ENCODE measurements at places on chromosomes 3 and 15.
A peak's percentile ranks its signal among the peaks of the same experiment; 100 is the strongest.

- DNase-seq = no peak
Measured at GRCh38 chr15:28001641-28002040, 97.5 kb downstream of the OCA2 start.

- no peak for DNase-seq
Measured at GRCh38 chr3:66553441-66554113, 52.8 kb upstream of the LRIG1 start.

DNA sequence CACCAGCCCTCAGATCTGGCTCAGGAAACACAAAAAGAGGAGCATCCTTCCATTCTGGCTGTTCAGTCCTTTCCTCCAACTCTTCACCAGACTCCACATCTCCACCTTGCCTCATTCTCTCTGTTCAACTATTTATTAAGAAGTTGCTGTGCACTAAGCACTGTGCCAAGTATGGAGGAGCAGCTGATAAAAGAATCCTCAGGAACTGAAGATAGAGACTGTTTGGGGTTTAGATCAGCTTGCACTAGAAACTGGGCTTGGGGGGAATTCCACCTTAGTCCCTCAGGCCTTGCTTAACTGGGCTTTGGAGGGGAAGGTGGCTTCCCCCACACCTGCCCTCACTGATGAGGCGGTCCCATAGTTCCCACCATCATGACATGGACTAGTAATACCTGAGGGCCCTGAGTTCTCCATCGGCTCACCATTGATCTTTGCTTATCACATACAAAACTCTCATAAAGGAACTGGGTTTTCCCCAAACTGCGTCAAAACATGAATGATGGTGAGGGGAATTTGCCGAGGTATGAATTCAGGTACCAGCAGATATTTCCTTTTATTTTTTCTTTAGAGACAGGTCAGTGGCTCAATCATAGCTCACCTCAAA is 1.7 kb upstream of the CCR8 start:
- no peak for DNase-seq

GRCh38 chr3:188446766-188447165 is 292.8 kb downstream of the LPP start:
- DNase-seq = no peak

GRCh38 chr3:10926256-10926810 is 66.2 kb upstream of the SLC6A1 start:
- DNase-seq = no peak

- DNase-seq = peak; percentile 51
Measured at GRCh38 chr3:197520311-197521276, 35.2 kb downstream of the BDH1 start.

DNA sequence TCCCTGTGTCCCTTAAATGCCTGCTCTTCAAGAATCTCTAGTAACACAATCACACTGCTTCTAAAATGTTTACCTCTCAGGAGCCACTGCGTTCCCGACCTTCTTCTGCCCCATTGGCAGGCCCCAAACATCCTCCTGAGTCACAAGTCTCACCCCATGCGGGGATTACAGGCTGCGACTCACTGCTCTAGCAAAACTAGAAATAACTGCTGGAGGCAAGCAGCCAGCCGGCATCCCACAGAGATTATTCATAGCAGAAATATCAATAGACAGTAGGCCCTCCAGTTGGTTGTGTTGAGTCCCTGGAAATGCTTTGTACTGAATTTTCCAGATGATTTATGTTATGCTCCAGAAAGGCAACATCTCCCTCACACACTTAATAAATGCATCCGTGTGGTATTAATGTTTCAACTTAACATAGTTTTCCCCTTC is 64.8 kb downstream of the RFTN1 start:
- DNase-seq = peak; percentile 98

DNA sequence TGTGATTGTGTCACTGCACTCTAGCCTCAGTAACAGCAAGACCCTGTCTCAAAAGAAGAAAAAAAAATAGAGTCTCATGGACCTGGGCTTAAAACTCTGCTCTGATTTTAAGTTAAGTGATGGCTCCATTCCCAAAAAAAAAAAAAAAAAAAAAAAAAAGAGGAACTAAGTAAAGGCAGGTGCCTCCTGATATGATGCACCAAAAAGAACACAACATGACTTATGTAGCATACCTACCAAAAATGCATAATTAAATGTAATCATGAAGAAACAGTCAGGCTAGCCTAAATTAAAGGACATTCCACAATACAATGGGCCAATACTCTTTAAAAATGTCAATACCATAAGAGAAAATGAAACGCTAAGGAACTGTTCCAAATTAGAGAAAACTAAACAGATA is 5.4 kb upstream of the IREB2 start:
- no peak for DNase-seq

DNA sequence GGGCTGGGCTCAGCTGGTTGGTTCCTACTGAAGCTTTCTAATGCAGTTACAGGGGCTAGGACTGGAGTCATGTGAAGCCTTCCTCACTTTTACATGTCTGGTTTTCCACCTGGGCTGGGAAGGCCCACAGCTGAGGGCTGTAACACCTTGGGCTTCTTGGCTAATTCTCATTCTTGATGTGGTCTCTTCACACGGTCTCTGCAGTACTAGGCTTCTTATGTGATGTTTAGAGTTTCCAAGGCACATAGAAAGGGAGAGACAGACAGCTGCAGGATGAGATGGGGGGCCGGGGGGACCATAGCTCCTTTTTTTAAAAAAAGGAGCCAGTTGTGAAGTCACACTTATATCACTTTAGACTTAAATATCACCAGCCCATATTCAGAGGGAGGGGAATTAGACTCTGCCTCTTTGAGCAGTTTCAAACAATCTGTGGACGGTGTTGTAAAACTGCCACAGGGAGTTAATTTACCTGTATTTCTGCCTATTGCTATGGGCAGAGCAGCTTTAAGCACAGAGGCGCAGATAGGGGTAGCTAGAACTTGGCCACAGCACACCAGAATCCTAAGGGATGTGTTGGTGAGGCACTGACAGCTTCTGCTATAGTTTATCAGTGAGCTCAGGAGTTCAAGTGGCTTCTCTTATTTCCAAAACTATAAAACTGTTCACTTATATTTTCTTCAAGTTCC is 46.7 kb downstream of the NKIRAS1 start:
- no peak for DNase-seq

DNA sequence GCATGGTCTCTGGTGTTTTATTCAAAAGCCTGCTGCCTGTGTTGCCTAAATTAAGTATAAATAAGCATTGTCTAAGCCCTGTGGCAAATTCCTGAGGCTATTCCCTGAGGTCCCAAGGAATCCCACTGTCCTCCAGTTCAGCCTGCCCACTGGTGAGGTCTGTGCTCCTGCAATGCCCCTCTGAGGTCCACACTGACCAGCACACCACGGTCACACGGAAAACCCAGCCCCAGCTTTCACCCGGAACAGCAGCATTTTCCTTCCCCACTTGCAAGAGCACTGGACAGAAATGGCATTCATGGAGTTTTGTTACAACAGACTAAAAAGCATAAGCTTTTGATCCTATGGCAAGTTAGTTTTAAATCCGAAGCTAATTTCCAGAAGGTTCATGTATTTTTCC is 234.0 kb downstream of the KLF13 start:
- DNase-seq = no peak

DNA sequence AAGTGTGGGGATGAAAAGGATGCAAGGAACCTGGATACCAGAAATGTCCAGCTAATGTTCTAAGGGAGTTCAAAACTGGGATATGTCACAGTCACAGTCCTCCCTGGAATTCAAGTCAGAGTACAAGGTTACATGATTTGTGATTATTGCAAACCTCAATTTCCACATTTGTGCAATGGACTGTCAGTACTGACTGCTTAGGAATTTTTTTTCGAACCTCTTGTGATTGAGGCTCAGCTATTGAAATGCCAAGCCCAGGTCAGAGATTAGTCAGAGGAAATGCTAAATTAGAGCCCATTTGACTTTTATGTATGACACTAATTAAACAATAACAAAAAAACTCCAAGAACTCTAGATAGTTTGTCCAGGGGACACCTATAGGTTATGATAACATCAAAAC is 210.2 kb downstream of the THSD4 start:
- DNase-seq = peak; percentile 29

GRCh38 chr15:67172172-67172571 is 82.3 kb downstream of the AAGAB start:
- no peak for DNase-seq

DNA sequence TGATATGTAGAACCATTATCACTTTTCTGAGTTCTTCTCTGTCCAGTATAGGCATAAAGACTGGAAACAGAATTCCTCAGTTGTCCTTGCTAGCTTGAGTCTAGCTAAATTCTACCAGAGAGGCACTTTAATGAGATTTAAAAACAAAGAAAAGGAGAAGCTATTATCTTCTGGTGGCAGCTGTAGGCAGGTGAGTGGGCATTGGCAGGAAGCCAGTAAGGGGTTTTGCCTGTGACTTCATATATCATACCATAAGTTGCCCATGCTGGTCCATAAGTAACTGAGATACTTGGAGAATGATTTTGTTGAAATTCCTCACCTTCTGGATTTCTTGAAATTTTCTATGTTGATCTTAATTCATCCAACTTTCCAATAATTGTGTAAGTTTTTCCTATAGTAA is 402.3 kb upstream of the TGFBR2 start:
- DNase-seq = no peak

- DNase-seq = no peak
Measured at GRCh38 chr15:85423256-85423655, 42.9 kb downstream of the AKAP13 start.

- no peak for DNase-seq
Measured at GRCh38 chr3:63514678-63515077, 137.8 kb upstream of the SNTN start.

DNA sequence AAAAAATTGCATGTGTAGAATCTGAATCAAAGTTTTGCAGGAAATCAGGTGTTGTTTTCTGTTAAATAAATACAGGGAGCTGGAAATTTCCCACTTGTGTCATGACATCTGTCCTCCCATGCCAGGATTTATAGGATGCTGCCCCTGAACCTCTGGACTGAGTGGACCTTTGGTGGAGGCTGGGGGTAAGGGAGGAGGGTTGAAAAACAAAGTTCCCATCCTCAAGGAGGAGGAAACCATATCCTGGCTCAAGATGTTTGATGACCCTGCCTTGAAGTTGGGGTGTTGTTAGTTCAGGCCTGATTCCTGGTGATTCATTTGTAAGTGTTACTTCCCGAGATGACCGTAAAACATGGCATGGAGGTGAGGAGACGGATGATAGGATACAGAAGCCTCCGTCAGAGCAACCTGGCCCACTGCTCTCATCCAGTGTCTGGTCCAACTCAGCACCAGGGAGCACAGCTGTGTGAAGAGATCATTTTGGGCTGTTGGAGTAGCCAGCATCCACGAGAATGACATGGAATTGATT is 223.6 kb downstream of the CACNA2D3 start:
- DNase-seq = no peak

DNA sequence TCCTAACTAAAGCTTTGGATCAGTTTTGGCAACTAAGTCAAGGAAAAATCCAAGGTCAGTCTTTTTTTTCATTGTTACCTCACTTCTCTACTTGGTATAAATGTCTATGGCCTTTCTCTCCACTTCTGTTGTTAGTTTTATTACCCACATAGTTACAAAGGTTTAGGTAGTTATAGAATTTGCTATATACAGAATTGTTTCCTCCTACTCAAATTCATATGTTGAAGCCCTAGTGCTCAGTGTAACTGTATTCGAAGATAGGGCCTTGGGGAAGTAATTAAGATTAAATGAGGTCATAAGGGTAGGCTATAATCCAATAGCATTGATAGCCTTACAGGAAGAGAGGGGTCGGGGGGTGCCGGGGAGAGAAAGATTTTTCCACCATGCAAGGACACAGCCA is 19.7 kb upstream of the STIMATE start:
- no peak for DNase-seq

Measured in astrocyte of the spinal cord (primary cell).